ENCODE measurements at places on chromosomes 5 and 9. TPM values are rescaled to one million over a fixed set of nuclear protein-coding genes. Genes with fewer than 3 reads are reported as not detected.
A peak's percentile ranks its signal among the peaks of the same experiment; 100 is the strongest.

DNA sequence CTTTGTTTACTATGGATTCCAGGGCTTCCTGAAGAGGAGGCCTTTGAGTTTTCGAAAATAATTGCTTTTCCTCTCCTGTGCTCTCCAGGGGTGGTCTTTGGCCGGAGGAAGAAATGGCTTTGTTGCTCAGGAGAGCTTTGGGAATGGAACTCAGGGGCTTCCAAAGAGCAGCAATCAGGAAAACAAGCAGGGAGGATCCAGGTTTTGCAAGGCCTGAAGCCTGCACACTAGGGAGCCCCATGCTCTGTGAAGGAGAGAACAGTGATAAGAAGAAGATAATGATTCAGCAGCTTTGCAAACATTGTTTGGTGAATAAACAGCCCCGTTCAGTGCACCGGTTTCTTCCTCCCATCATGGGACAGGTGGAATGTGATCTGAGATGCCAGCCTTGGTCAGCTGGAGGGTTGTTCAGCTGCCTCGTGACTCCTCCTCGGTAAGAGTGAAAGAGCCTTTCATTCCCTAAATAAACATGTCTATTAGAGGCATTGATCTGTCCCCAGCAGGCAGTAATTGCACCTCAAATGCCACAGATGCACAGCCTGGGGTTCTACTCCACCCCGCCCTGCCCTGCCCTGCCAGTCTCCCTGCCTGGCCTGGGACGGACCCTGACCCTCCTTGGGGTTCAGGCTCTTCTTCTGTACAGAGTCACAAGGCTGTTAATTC, 11.5 kb upstream of the ALDH1B1 start:
- DNase-seq, result peak; percentile 92

GRCh38 chr5:58327289-58327688, 132.6 kb downstream of the PLK2 start:
- no peak for DNase-seq

DNA sequence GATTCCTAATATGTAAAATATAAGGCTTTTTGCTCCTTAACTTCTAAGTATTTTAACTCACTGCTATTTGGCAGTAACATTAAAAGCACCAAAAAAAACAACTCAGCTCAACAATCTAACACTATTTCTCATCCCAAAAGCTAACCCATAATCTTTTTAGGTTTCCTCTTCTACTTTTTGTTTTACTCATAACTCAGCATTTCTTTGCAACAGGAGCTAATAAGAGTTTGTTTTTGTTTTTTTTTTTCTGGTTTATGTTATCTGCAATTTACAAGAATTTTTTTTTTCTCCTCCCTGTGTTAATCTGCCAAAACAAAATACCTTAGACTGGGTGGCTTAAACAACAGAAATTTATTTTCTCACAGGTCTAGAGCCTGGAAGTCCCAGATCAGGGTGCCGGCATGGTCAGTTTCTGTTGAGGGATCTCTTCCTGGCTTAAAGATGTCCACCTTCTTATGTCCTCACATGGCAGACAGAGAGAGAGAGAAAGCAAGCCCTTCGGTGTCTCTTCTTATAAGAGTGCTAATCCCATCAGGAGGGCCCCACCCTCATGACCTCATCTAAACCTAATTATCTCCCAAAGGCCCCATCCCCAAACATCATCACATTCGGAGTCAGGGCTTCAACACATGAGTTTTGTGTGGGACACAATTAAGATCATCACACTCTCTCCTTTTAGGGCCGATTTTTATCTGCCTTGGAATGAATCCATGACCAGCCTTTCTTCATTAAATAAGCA, 31.2 kb downstream of the ARL15 start:
- DNase-seq, result no peak

GRCh38 chr5:40985501-40985900, 76.2 kb downstream of the C7 start:
- no peak for DNase-seq

- no peak for DNase-seq
Observed at GRCh38 chr5:78482948-78483347, 122.5 kb downstream of the SCAMP1 start.

GLDC gene
- total RNA-seq, result 6.4 TPM

DNA sequence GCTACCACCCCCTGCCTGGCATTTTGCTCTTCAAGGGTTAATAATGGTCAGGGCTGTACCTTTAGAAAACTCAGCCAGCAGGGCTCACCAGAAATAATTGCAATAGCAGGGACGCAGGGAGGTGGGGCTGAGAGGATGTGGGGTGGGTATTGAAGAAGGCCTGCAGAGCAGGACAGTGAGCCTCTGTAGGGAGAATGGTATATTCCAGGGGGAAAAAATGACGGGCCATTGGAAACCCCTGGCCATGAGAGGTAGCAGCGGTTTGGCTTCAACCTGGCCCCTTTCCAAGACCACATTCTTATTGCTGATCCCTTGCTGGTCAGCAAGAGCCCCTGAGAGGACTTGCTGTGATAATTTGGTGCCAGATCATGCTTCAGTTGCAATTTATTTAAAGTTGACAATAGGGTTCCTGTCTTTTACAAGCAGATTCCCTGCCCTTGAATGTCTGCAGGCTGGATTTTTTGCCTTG, 36.7 kb upstream of the CTNNA1 start:
- no peak for DNase-seq

KIF27 gene
- 7.9 TPM for total RNA-seq

DNA sequence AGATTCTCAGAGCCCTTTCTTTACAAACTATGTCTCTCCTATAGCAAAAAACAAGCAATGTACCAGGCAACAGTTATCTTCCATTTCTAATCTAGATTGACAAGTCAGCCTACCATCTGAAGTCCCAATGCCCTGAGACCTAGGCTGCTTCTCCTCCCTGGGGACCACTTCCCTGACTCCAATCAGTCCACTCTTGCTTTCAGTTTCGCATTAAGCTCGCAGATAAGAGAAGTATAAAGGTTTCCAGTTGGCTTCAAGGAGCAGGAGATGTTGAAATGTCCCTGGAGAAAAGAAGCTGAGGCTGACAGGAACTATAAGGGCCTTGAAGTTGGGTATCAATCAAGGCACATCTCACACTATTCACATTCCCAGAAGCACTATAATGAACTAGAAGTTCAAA, 32.3 kb downstream of the ERP44 start:
- no peak for DNase-seq

GRCh38 chr9:129227843-129228189, 49.8 kb upstream of the IER5L start:
- no peak for DNase-seq

DNA sequence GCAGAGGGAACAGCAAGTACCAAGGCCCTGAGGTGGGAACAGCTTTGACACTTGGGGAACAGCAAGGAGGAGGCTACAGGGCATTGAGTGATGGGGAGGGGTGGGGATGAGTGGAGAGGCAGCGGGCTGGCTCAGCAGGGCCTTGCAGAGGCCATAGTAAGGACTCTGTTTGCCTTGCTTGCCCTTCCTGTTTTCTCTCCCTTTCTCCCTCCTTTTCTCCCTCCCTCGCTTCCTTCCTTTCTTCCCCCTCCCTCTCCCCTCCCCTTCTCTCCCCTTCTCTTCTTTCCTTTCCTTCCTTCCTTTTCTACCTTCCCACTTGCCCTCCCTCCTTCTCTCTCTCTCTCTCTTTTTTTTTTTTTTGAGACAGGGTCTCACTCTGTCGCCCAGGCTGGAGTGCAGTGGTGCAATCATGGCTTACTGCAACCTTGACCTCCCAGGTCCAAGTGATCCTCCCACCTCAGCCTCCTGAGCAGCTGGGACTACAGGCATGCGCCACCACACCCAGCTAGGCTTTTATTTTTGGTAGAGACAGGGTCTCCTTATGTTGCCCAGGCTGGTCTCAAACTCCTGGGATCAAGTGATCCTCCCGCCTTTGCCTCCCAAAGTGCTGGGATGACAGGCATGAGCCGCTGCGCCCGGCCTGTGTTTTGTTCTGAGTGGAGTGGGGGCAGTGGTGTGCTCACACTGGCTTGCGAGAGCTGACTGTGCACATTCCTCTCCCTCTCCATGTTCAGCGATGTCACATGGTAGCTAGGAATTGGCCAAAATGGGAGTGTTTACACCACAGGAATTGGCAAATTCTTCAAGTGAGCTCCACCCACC, 17.1 kb downstream of the IER5L start:
- no peak for DNase-seq

GRCh38 chr9:117412841-117413240, 2.0 kb downstream of the ASTN2 start:
- DNase-seq, result no peak

- peak; percentile 6 for DNase-seq
Observed at GRCh38 chr9:113462781-113463286, 693 bp upstream of the RGS3 start.

DNA sequence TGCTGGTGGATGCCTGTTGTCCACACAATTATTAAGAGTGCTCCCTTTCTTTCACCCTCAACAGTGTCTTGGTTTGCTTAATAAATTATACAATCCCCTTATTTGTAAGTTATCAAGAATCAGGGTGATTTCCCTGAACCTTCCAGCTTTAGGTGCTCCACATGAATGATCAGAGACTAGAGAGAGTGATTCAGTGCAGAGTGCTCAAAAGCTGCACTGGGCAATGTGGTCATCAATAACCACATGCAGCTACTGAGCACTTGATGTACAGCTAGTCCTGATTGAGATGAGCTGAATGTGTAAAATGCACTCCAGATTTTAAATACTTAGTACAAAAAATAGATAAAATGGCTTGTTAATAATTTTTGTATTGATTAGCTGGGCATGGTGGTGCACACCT, 76.8 kb upstream of the TRIO start:
- no peak for DNase-seq

SOHLH1 gene
- not detected for total RNA-seq

DNA sequence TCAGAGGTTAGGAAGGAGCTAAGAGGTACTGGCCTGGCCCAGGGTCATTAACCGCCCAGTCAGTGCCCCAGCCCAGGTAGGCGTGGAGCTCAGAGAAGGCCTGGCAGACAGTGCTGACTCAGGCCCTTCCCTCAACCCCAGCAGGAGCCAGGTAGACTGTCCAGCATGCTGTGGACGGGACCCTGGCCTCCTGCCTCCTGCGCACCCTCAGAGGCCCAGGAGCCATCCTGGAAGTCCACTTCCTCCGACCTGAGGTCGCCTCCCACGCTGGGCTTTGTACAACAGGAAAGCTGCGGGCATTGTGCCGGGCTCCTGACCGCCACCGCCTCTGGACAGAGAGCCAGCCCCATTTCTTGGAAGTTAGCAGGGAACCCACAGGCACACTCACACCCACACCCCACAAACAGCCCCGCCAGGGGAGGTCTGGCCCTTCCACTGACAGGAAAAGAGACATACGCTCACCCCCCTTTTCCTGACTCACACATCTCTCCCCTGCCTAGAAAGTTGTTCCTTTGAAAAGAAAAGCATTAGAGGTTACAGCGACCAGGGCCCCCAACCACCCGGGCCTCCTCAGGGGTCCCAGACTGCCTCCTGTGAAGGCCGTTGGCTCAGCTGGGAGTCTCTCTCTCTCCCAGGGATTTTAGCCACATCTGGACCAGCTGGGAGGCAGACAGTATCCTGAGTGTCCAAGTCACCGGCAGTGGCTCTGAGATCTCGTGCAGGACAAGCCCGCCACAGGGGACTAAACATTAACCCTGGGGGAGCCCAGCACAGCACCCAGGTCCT, 7.7 kb downstream of the RALGDS start:
- peak; percentile 71 for DNase-seq

SETX gene
- 43.1 TPM for total RNA-seq

ARL14EPL gene
- total RNA-seq, result not detected

DNA sequence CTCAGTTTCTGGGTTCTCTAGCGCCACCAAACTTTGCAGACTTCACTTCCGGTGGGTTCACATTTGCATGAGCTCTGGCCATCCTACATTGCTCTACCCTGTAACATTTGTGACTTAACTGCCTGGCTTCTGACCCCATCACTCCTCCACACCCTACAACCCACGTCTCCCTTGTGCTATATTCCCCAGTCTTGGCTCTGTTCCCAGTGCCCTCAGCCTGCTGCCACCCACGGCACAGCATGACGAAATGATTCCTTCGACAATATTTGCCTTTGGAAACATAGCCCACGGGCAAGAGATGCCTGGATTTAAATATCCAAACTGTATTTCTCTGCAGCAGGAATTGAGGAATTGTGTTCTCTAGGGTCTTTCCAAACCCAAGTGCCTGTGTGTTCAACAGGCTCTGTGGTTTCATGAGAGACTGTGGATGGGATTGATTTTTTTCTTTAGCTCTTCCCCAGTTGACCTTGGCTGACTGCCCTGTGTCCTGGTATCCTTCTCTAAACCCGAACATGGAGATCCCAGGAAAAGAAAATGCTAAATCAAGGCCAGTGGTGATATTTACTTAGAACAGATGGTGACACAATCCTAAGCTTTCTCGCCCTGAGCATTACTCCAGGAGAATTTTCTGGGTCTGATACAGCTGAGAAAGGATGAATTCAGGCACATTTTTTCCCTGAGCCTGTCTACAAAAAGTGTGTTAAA, 44.4 kb upstream of the GRIA1 start:
- DNase-seq, result no peak

- DNase-seq, result no peak
Observed at GRCh38 chr5:139740138-139740991, 55.2 kb upstream of the PSD2 start.

DNA sequence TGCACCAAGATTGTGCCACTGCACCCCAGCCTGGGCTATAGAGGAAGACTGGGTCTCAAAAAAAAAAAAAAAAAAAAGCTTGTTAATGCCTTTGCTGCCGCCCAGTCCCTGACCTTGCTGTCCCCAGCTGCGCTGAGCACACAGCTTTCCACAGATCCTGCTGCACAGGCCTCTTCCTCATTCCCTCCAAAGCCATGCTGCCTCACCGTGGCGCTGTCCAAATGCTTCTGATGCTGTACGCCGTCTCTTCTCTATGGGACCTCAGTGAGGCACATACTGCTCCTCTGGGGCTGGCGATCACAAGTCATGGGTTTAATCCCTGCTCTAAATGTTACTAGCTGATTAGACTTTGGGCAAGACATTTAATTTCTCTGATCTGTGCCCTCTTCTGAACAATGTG, 234.1 kb downstream of the FBXL7 start:
- DNase-seq, result no peak

Measured in mucosa of gallbladder (tissue), 1 donor.